ENCODE measurements at places on chromosomes 1 and 21.
A peak's percentile ranks its signal among the peaks of the same experiment; 100 is the strongest.

DNA sequence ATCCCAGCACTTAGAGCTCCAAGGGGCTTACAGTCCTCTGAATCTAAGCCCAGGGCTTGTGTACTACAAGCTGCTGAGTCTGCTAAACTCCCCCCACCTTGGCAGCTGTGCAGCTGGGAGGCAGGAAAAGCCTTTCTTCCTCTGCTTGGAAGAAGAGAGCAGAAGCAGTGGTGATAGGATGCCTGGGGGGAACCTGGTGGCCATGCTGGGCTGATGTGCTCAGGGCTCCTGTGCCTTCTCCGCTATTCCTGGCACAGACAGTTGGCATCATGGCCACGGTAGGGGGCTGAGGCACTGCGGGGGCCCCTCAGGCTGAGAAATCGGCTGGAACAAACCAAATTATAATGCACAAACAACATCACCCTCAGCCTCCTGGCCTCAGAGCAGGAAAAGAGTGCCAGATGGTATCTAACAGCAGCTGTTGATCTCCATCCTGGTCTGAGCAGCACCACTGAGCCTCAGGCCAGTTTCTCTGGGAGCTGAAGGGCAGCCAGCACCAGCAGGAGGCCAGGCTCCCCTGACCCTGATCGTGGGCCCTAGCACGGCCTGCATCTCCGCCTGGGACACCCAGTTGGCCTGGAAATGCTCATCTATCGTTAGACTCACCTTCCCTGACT lies 35.8 kb downstream of the ECE1 start:
- no peak for DNase-seq

GRCh38 chr1:90510143-90510542 lies 207.0 kb downstream of the BARHL2 start:
- DNase-seq = no peak

- no peak for DNase-seq
These were observed 498.2 kb upstream of the BRINP3 start for GRCh38 chr1:190975827-190976226.

GRCh38 chr1:109283748-109284600 lies 1.0 kb upstream of the PSRC1 start:
- no peak for DNase-seq

DNA sequence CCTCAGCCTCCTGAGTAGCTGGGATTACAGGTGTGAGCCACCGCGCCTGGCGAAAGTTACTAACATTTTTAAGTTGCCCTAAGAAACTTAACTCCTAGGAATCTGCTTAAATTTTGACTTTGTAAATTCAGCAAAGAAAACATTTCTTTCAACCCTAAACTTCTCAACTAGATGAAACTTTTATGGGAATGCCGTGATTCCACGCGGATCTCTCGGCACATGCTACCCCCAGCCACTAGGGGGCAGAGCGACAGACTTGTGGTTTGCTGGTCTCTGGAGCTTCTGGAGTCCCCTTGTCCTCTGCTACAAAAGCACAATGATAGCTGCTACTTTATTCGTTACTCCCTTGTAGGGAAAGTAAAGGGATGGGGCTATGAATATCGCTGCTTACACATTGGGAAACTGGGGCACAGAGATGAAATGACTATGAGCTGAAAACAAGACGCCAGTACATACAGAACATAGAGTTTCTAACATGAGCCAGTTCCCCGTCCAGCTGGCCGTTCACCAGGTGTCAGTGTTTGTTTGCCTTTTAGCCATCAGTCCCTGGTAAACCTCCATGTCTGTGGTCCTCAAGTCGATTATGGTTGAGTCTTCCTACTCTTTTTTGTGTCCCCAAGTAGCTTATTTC lies 114.7 kb downstream of the PBX1 start:
- DNase-seq = no peak

DNA sequence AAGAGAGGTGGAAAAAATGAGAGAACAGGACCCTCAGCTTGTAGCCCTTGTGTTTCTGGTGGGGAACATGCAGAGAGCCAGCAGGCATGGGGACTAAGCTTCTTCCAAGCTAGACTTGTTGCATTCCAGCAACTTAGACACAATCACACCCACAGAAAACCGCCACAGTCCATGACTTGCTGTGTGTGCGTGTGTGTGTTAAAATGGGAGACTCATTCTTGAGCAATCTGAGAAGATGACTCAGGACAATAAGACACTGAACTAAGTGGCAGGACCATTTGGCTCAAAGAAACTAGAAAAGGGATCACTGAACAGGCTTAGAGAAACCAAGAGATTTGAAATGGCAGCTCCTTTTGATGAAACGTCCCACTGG lies 78.0 kb downstream of the HLX start:
- DNase-seq = no peak

GRCh38 chr1:182257369-182258063 lies 134.1 kb downstream of the GLUL start:
- no peak for DNase-seq

GRCh38 chr1:93415296-93415695 lies 32.6 kb upstream of the FNBP1L start:
- DNase-seq = no peak

GRCh38 chr1:9443913-9444445 lies 95.3 kb upstream of the SLC25A33 start:
- DNase-seq = no peak

- no peak for DNase-seq
These were observed 46.9 kb upstream of the ADARB1 start for GRCh38 chr21:45027241-45028196.

GRCh38 chr1:38991638-38992411 lies 749 bp downstream of the AKIRIN1 start:
- no peak for DNase-seq

DNA sequence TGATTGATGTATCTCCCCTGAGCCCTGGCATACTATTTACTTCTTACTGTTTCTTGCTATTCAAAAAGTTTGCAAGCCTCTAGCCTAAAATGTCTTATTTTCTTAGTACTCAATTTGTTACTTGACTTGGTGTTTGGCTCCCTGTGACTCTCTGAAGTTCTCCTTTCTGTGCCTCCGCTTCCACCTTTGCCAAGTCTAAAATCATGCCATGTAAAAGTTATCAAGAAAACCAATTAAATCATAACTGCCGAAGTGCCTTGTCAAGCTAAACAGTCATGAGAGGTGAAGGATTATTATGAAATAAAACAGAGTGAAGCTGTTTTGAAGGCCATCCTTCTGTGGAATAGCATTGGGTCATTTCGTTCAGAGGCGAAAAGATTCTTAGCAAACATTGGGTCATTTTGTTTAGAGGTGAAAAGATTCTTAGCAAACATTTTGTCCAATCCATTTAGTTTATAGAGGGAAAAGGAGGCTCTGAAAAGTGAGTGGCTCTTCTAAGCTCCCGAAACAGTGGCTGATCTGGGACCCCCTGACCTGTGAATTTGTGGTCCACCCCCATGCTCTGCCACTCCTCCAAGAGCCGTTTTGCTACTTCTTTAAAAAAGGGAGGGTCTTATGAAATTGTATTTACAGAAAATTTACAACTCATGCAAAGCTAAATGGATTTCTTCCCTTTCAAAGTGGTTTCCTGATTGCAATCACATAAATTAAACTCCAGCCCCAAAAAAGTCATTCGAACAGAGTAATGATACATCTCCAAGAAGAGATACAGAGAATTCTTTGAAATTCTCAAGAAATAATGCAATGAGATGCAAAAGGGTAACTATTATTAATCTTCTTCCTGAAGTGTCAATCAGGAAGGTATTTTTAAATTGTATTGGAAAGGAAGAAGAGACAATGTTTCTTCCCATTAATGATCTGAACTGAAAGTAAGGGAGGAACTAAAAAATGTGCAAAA lies 141.4 kb downstream of the RUNX1 start:
- DNase-seq = peak; percentile 98

GRCh38 chr1:178345238-178345637 lies 151.5 kb downstream of the CLEC20A start:
- DNase-seq = no peak

DNA sequence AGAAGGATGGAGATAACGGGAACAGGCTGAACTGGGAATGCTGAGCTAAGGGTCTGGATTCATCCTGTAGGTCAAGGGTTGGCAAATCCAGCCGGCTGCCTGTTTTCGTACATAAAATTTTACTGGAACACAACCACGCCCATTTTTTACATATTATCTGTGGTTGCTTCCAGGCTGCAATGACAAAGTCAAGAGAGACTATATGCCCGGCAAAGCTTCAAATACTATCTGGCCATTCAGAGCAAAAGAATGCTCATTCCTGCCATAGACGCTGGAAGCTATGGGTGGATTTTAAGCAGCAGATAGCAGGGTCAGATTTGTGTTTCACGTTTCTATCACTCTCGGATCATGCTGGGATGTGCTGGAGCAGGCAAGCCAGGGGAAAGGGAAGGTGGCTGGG lies 137.9 kb upstream of the EDN2 start:
- no peak for DNase-seq

- no peak for DNase-seq
These were observed 30.4 kb downstream of the TRIT1 start for GRCh38 chr1:39852876-39853275.

GRCh38 chr1:172121081-172121717 lies 279.9 kb downstream of the DNM3 start:
- DNase-seq = no peak

DNA sequence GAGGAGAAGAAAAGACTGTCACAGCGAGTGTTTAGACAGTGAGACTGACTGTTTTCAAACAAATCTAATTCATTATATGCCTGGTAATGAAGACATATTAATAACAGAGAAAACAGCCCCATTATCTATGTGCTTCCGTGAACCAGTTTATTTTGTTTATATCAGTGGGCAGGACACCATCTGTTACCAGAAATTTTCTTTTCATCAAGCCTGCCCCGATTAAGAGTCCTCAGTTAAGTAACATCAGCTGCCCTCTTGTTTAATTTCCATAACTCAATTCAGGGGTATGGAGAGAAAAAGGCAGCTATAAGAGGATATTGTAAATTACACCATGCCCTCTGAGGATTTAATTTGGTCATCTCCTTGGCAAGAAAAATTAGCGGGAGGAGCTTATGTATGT lies 94.0 kb downstream of the TMEM200B start:
- DNase-seq = no peak

DNA sequence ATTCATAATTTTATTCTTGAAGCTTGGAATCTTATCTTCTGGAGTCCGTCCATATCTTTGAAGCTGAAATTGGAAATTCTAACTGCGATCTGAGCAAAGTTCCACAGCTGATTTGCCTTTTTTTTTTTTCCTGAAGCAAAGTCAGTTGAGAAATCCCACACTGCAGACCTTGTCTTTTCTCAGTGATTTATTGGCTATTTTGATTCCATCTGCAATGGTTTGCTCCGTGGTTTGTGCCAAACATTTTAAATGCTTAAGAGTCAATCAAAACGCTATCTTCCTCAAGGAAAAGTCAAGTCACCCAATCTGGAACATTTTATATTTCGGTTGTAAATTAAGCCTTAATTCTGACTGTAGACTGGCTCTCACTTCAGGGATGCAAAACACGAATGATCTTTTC lies 88.2 kb upstream of the GRIK1 start:
- no peak for DNase-seq

DNA sequence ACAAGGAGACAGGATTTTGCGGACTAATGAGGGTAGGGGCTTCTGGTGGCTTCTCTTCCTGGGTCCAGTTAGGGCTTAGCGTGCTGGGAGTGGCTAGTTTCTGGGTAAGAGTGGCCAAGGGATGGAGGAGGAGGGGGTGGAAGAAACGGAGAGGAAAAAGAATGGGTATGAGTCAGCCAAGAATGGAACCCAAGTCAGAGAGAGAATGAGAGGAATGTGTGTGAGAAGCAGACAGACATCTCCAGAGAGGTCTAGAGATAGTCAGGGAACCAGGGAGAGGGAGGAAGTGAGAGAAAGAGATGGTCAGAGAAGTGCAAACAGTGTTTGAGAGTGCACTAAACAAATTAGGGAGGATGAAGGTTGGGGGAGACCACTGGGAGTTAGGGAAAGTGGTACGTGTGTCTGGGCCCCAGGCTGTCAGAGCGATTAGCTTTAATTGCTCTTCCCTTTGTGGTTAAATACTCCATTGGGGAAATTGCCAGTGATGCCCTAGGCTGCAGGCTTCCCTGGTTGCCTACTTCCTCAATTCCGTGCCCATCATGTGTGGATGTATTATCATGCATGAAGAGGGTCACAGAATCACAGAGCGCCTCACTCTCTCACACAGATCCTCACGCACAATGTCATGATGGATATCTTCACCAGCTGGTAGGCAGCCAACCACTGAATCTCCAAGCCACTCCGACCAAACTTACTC lies 1.4 kb downstream of the PEA15 start:
- DNase-seq = no peak

GRCh38 chr1:42873670-42874069 lies 27.3 kb downstream of the ZNF691 start:
- no peak for DNase-seq

- no peak for DNase-seq
These were observed 19.3 kb upstream of the KLHDC8A start for GRCh38 chr1:205375835-205376545.

GRCh38 chr1:222772996-222773379 lies 36.0 kb downstream of the FAM177B start:
- DNase-seq = peak; percentile 82

GRCh38 chr1:155242805-155243358 lies 12.4 kb downstream of the ENTREP3 start:
- no peak for DNase-seq

DNA sequence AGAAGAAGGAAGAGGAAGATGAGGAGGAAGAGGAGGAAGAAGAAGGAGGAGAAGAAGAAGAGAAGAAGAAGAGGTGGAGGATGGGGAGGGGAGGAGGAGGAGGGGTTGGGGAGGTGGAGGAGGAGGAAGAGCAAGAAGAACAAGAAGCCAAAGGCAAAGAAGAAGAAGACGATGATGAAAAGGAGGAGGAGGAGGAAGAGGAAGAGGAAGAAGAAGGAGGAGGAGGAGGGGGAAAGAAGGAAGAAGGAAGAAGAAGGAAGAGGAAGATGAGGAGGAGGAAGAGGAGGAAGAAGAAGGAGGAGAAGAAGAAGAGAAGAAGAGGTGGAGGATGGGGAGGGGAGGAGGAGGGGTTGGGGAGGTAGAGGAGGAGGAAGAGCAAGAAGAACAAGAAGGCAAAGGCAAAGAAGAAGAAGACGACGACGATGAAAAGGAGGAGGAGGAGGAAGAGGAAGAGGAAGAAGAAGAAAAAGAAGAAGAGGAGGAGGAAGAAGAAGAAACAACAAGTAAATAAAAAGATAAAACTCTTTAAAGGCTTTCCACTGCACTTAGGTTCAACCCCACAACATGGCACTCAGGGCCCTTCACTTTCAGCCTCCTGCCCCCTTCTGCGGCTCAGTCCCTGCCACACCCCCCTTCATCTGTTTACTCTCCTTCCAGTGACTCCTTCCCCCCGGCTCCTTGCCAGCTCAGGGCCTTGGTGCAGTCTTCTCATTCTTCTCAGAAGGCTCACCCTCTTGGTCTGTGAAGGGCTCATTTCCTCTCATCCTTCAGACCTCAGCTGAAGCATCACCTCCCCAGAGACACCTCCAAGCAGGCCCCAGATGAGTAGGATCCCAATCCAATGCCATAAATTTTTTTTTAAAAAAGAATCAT lies 114.0 kb downstream of the KCNN3 start:
- no peak for DNase-seq

- DNase-seq = no peak
These were observed 831 bp upstream of the KRTAP10-2 start for GRCh38 chr21:44552136-44552535.

DNA sequence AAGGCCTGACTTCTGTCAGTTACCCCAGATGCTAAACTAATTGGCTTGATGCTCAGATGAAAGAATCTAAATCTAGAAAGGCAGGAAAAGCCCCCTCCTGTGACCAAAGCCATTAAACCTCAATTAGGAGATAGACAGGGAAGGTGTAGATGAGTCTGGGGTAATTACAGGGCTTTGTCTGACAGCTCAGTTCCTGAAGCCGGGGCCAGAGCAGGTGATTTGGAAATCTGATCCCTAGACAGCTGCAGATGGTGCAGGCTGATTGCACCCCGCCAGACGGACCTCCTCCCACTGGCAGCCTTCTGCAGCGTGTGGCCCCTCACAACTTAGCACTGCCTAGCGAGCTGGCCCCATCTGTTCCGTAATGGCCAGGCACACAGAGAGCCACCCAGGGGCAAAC lies 395.1 kb downstream of the HLX start:
- no peak for DNase-seq
